Activated CD4-positive, alpha-beta T cell treated with anti-CD3 and anti-CD28 coated beads, Interleukin-2, amount 50 U/mL, for 1 hour (primary cell): ENCODE measurements at places on chromosomes 6 and 20.

- DNase-seq, result no peak
Measured at GRCh38 chr6:133159255-133159795, 81.8 kb upstream of the EYA4 start.

DNA sequence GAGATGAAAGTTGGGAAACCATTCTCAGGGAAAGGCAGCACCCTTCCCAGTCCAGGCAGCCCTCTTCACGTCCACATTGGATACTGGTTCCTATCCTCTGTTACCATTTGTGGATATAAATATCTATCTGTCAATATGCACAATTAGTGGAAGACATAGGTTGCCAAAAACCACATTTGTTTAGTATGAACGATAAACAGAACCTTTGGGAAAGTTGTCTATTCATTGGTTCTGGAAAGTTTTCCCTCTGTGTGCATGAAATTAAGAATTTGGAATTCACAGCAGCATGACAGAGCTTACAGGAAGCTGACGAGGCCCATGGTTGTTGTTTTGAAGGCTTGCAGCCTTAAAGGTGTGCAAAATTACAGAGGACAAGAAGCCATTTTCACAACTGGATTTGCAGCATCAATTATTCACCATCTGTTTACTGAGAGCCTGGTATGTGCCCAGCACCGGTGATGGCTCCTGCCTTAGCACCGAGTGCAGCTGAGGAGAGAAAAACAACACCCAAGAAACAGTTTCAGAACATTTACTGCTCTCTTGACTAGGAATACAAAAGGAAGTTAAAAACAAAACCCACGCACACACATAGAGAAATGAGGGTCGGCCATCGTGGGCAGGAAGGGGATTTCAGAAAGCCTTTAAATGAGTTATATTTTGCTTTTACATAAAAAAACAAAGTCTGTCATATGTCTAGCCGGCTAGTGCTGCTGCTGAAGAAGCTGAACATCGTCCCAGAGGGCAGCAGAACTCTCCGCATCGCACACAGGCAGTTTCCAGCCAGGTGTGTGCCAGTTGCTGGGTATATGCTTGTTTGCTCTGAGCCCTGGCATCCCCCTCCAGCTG, 319.6 kb downstream of the FARS2 start:
- DNase-seq, result no peak

- no peak for DNase-seq
Measured at GRCh38 chr20:25252686-25253421, 5.0 kb downstream of the PYGB start.

- DNase-seq, result no peak
Measured at GRCh38 chr6:3409699-3410384, 47.0 kb downstream of the SLC22A23 start.

DNA sequence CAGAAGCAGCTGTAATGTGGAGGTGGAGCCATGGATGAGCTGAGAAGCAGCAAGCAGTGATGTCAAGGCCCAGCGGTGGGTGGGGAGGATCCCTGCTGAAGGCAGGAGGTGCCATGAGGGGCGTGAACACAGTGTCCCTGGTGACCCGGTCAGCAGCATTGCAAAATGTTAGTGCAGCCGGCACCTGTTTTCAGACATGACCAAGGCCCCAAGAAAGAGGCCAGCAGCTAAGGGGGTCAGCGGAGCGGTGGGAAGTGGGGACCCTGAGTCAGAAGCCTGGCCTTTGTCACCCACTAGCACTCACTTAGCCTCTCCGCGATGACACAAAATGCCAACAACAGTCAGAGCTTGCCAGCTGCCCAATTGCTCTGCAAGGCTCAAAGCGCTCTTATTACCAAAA, 51.9 kb downstream of the TMEM242 start:
- no peak for DNase-seq

DNA sequence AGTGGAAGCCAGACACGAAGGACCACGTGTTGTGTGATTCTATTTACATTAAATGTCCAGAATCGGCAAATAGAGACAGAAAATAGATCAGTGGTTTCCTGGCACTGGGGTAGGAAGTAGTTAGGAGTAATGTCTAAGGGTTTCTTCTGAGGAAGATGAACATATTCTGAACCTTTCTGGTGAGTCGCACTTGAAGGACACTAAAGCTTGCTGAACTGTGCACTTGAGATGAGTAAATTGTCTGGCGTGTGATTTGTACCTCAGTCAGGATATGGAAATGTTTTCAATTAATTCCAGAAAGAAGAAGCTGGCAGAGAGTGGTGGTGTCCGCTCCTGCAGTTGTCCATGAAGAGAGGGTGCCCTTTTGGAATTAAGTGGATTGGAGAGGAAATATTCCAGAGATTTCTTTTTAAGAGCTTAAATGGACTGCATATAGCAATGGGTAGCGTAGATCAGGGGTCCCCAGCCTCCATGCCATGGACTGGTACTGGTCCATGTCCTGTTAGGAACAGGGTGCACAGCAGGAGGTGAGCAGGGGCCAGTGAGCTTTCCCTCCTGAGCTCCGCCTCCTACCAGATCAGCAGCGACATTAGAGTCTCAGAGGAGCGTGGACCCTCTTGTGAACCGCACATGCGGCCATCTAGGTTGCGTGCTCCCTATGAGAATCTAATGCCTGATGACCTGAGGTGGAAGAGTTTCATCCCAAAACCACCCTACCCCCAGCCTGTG, 12.4 kb upstream of the KIF25 start:
- DNase-seq, result no peak

DNA sequence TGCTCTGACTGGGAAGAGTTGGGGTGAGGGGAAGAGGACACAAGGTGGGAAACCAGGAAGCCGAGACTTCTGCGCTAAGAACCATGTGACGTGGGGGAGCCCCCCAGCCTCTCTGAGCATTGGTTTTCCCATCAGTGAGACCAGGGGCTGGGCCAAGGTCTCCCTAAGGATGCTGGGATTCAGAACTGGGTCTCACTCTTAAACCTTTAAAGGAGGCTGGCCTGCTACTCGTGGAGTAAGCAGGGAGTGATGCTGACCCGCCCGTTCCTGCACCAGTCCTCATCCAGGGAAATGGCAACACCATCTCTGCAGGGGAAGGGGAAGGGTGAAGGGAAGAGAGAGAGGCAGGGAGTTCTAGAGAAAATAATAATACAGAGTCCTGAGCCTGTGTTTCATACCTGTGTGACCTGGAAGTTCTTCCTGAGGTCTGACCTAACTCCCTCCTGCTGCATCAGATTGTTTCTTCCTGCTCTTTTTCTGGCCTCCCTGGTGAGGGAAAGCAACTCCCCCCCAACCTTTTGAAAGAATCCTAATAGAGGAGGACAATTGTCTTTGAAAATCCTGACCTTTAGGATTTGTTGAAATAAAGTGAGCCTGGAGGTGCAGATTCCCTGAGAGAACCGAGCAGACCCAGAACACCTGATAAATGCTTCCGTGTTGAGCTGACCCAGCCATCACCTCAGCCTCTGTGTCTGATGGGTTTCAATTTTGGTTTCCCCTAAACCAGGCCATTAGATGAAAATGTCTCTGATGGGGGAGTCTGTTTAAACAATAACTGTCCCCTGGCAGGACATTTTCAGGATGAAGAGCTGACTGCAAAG, 3.0 kb upstream of the GRM4 start:
- DNase-seq, result no peak
